ENCODE measurements at places on chromosomes 11 and 22.

DNA sequence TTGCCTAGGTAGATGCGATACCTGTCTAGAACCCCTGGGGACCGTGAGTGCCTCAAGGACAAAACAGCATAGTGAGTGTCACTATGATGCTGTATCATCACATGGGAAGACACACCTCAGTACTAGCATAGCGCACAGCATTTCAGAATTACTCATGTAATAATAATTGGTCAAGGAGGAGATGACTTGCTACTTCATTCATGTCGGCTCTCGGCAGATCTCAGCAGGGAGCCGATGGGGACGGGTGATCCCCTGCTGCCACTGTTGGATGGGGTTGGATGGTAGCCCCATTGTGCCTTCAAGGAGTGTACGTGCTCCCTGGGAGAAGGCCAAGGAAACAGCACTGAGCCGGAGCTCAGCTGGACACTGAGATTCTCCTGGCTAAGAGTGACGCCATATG lies 186.9 kb downstream of the EFCAB6 start:
- H3K27ac ChIP-seq: no peak overlapping the region
- H3K27me3 ChIP-seq: no peaks in the 10 kb centered on the region

- H3K36me3 ChIP-seq: no peaks in the 10 kb centered on the region
- no peak overlapping the region for H3K27ac ChIP-seq
- no peaks in the 10 kb centered on the region for H3K27me3 ChIP-seq
- DNase-seq: no peak
- no peak overlapping the region for H3K4me3 ChIP-seq
Measured at GRCh38 chr11:15580775-15581095, 466.0 kb downstream of the INSC start.

GRCh38 chr22:49483946-49484345 lies 343.7 kb downstream of the BRD1 start:
- no peak overlapping the region for H3K27ac ChIP-seq
- no peak for DNase-seq
- no peaks in the 10 kb centered on the region for H3K36me3 ChIP-seq
- H3K4me1 ChIP-seq: peaks cover 66% of the 10 kb centered on the region
- H3K27me3 ChIP-seq: no peaks in the 10 kb centered on the region
- no peak overlapping the region for H3K4me3 ChIP-seq

GRCh38 chr11:123707206-123707605 lies 34.3 kb downstream of the ZNF202 start:
- no peak overlapping the region for H3K27ac ChIP-seq
- no peaks in the 10 kb centered on the region for H3K27me3 ChIP-seq
- no peak for DNase-seq

DNA sequence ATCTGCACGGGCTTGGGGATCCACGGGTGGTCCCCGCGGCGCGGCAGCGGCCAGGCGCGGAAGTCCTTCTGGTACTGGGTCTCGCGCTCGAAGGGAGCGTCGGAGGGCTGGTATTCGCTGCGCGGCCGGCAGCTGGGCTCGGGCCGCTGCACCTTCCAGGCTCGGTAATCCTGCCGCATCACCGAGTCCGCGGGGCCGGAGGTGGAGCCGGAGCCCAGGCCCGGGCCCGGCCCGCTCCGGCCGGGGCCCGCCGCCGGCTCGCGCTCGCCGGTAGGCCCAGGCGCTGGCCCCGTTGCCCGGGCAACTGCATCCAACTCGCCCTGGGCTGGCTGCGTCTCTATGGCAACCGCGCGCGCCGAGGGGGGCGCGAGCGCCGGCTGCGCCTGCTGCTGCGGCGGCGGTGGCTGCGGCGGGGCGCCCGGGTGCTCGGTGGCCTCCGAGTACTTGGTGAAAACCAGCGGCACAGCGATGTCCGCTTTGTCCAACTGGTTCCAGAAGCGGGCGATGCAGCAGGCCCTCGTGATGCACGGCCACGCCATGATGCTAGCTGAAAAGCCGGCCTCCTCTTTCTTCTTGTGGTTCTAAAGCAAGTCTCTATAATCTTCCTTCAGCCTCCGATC lies 897 bp downstream of the MAP6 start:
- DNase-seq: peak; percentile 74
- H3K4me3 ChIP-seq: peak overlapping the region; percentile 77
- 0 out of 2 replicates have a peak, but pooled peaks cover 3% of the 10 kb centered on the region for H3K36me3 ChIP-seq
- H3K27me3 ChIP-seq: peaks cover 85% of the 10 kb centered on the region
- H3K27ac ChIP-seq: no peak overlapping the region

All from WTC11 (cell line).